Right lung (tissue), 10 donors: ENCODE measurements at places on chromosomes 7 and 10. TPM values are rescaled to one million over a fixed set of nuclear protein-coding genes. Genes with fewer than 3 reads are reported as not detected.
A peak's percentile ranks its signal among the peaks of the same experiment; 100 is the strongest.

- no peak for DNase-seq
These were observed 53.5 kb downstream of the EPDR1 start for GRCh38 chr7:37973915-37974314.

DNA sequence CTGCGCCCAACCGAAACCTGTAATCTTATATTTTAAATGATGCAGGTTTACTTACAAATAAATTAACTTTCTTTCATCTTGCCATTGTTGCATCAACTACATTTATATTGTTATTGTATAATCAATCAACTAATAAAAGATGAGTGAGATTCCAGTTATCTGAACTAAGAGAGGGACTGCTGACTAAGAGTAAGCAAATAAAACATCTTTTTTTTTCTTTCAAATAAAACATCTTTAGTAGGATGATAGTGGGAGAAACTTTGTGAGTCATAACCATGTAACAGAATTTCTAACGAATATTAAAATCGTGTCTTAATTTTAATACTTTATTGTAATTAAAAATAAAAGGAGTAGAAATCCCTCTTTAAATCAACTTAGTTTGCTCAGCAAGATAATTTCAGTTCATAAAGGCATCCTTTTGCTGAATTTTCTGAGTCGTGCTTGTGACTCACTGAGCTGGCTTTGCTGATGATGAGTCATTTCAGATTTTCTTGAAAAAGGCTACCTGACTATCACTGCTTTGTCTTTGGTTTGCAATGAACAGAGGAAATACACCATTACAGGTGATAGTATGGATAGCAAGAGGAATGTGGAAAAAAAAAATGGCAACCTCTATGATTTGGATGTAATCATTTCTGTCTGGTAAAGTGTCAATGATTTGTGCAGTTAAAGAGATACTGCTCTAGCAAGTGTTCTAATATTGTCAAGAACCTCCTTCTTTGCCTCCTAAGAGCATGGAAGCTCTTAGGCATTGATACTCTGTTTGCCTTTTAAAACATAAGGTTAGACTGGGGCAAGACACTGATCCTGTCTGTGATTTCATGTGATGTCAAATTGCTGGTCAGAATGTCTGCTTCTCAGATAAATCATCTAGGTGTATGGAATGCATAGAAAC is 119.5 kb downstream of the GPR158 start:
- no peak for DNase-seq

DNA sequence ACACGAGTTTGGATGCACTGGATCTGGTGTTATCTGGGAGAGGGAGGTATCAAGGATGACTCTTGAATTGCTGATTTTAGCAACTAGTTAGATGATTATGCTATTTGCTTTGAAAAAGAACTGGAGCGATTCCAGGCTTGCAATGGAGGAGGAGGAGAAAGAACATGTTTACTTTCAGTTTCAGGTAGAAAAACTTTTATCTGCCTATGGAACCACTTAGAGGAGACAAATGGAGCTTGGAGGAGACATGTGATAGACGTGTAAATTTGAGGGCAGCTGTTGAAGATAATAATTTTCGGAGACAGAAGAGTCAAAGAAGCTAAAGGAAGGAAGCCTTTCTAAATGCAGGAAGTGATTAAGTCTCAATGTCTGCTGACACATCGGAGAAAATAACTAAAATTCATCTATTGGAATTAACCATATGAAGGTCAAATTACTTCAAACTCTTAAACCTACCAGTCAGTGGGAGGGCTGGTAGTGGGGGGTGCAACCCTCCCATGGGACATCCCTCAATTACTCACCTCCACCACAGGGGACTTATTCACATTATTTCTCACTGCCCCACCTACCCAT is 56.4 kb upstream of the GNAI1 start:
- DNase-seq = no peak

DNA sequence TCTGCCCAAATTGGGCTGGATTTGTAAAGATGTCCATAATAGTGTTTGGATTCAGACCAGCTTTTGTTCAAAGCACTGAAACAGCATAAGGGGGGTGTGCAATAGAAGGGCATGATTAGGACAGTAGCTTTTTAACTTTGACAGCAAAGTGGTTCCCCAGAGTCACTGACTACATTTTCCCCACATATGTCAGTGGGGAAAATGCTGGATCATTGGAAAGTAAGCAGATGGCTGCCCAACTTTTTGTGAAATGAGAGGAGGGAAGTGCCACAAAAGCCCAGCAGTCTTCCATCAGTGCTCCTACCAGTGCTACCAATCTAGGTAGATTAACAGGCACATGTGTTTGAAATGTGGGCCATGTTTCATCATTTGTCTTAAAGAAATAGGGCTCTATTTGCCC is 162.8 kb downstream of the FZD1 start:
- no peak for DNase-seq

DNA sequence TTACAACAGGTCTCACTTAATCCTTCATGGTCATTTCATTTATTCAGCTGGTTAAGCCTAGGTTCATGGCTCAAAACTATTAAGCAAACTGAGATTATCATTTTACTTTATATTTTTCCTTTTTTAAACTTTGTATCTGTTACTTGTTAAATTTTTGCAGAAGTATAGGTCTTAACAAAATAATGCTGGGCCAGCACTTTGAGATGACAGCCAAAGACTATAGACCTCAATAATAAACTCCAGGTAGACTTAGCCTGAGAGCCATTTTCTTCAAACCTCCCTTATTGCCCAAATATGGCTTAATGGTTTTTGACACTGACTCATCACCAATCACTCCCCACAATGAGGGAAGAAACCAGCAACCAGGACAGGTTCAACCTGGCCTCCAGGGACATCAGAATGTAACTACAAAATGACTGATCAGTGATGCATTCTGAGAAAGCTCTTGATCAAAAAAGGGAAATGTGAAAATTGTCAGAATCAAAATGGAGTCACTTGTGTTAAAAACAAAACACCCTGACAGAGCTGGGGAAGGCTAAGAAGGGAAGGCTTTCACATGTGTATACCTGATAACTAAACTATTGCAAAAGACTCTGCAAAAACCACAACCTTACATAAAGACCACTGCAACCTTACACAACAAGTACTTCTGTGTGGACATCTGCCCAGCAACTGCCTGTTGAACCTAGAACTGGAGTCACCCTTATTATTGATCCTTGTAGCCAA is 2.1 kb upstream of the CCDC126 start:
- no peak for DNase-seq

DNA sequence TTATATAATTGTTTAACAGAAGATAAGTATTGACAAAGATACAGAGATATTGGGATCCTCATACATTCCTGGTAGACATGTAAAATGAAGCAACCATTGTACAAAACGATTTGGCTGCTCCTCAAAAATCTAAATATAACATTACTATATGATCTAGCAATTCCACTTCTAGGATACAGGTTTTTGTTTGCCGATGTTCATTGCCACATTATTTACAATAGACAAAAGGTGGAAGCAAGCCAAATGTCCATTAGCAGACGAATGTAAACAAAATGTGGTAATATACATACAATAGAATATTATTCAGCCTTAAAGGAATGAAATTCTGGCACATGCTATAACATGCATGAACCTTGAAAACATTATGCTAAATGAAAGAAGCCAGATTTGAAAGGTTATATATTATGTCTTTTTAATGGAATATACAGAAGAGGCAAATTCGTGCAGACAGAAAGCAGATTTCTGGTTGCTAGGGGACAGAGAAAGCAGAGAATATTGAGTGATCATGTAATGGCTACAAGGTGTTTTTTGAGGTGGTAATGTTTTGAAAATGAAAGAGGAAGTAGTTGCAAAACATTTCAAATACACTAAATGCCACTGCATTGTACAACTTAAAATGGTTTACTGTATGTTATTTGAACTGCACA is 44.9 kb downstream of the POLR1F start:
- no peak for DNase-seq

GRCh38 chr7:22649686-22650085 is 77.3 kb upstream of the IL6 start:
- no peak for DNase-seq

DNA sequence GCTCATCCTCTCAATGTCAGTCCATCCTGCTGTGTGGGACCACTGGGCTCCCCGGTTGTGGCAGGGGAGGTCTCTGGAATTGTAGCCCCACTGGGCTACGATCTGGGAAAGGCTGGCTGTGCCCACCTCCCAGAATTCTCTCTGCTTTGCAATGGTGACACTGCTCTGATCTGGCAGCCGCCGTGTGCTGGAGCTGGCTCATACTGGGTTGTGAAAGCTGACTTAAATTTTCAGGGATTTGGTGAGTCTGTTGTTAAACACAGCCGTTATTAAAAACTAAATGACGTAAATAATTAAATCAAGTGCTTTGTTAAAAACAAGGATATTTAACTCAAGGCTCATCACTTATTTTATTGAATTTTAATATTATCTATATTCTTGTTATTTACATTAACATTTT is 160.0 kb downstream of the TAX1BP1 start:
- DNase-seq = no peak

DNA sequence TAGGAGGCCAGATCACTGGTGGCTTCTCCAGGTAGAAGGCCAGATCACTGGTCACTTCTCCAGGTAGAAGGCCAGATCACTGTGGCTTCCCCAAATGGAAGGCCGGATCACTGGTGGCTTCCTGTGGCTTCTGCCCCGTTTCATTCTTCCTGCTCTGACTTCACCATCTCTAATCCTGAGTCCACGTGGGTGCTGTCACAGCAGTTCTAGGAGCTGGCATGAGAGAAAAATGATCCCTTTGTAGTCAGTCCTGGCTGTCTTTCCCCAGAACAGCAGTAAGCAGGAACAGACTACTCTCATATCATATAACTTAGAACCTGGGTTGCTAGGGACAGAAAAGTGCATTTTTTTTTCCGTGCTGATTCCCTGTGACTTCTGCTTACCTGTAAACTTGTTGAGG is 90.9 kb downstream of the ACTR3B start:
- DNase-seq = no peak

GRCh38 chr7:4638781-4639575 is 43.1 kb upstream of the FOXK1 start:
- no peak for DNase-seq

DNA sequence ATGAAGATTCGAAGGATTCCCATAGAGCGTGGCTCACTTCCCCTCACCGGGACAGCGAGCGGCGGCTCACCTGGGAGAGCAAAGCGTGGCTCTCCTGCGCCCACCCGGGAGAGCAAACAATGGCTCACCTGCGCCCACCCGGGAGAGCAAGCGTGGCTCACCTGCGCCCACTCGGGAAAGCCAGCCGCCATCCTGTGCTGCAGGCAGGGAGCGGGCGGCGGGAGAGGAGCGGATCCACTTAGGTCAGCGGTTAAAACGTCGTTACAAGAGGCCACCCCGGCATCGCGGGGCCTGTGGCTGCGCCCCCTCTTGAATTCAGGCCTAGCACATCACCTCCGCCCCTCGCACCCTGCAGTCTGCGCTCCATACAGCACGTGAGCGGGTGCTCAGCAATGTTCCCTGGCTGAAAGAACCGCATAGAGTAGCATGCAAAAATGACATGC is 461 bp upstream of the FIGNL1 start:
- peak; percentile 6 for DNase-seq

GRCh38 chr7:41383596-41383995 is 319.3 kb downstream of the INHBA start:
- DNase-seq = no peak

DNA sequence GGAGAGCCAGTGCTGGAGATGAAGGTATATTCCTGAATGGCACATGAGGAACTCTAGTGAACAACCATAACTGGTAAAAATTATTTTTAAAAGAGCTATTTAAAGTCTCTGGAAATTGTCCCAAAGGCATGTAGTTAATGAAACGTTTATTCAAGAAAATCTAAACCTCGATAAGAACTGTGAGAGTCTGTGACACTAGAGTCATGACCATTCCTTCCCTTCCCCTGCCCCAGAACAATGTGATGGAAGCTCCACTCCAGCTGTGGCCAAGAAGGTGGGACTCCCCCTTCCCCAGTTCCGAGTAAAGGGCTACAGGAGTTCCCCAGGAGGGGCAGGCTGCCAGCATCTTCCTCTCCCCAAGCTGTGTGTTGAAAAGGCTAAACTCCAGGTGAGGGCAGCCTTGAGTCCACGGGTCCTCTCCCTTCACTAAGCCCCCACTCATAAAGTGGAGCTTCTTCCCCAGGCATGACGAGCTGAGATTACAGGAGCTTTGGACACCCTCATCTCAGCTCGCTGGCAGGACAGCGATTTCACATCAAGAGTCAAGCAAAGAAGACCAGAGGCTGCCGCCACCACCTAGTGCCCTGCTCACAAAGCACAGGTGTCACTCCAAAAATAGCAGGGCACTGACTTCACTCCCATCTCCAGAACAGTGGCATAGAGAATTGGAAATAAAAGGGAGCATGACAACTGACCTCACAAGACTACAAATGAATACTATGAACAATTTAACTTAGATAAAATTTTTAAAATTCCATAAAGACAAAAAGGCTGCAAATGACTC is 68.5 kb downstream of the NHLRC2 start:
- no peak for DNase-seq

DNA sequence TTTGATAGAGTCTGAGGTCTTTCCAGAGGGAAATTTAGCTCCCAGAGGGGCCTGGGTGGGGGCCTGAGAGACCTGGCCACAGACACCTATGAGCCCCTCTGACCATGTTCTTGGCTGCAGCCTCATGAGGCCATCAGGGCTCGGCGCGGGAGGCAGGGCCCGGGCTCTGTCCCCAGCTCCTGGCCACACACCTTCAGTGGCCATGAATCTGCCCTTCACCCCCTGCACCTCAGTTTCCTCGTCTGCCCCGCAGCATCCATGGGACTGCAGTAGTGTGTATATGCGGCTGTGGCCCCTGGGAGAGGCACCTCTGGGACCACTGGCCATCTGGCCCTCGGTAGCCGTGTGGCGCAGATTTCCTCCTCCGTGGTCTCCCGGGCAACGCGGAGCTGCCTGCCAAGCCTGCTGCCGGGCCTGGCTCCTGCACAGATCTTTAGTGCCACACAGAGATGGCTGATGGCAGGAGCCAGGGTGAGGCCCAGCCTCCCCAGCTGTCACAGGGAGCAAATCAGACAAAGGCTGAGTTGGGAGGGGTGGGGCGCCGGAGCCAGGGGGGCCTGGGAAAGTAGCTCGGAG is 23.6 kb upstream of the ADCYAP1R1 start:
- no peak for DNase-seq

DNA sequence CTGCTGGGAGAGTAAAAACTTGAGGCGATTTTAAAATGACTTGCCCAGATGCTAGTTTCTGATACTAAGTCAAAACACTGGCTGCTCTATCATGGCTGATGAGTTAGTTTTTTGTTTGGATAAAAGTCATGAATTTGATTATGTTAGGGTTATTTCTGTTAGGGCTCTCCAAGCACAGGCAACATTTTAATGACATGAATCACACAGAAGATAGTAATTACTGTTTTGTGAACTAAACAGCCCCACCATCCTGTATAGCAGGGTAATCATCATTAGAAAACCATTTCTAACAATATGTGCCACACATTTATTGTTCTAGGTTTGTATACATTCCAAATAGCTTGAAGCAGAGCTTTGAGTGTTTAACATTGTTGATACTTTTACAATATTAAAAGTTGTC is 750.3 kb downstream of the ANKRD7 start:
- DNase-seq = no peak

The SPDYE8 gene
- polyA plus RNA-seq = 0.87 TPM

The EBLN1 gene
- polyA plus RNA-seq = not detected
